ENCODE measurements at places on chromosomes 4 and X.

GRCh38 chrX:38514016-38514854 lies 47.1 kb upstream of the TSPAN7 start:
- no peak for DNase-seq

- DNase-seq: no peak
Observed at GRCh38 chr4:165992283-165992682, 119.2 kb downstream of the TLL1 start.

- no peak for DNase-seq
Observed at GRCh38 chrX:150362599-150363481, at the start of gene MAMLD1. Gene MAMLD1, plus strand, starts transcription at chrX:150363317. Its CDS starts 82,200 bp downstream, at chrX:150445517.

- no peak for DNase-seq
Observed at GRCh38 chrX:2301901-2302300, 198.9 kb downstream of the DHRSX start.

GRCh38 chr4:8403173-8403753 lies 37.3 kb downstream of the ACOX3 start:
- peak; percentile 32 for DNase-seq

- no peak for DNase-seq
Observed at GRCh38 chr4:78645853-78646757, 94.5 kb downstream of the ANXA3 start.

DNA sequence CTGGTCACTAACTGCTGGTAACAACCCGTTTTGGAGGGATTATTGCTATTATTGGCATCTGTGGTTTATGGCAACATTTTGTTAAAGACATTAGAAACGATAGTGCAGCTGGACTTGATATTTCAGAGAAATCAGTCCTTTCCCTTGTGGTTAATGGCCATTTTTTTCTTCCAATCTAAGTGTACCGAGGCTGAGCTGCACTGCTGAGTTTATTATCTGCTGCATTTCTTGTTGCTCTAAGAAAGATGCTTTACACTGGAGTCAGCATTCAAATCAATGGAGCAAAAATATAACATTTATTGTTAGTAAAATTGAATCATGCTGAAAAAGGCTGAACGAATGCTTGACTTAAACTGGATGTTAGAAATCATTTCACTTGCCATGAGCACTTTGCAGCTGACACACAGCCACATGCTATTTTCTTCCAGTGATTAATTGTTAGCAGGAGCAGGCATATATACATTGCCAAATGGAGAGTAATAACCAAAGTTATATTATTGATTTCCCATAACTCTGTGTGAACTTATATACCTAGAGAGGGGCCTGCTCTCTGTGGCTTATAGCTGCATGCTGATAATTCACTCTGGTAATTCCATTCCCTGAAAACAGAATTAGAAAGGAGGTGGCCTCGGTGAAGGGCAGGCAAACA lies 66.5 kb upstream of the TTC29 start:
- DNase-seq: no peak

- no peak for DNase-seq
Observed at GRCh38 chrX:9610771-9611392, 146.0 kb downstream of the TBL1X start.

DNA sequence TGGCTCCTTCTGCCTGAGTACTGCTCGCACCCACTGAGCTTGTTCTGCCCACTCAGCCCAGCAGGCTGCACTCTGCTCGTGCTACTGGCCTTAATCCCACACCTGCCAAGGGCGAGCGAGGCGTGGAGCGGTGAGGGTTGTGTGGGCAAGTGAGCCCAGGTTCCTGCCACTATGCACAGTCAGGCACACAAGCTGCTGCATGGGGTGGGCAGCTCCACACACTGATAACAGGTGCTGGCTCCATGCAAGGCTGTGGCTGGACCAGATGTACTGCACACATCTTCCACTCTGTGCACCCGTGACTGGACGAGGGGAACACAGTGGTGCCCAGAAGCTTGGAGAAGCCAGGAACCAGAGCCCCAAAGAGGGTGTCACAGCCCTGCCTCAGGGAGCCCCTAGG lies 184.3 kb upstream of the NUDT6 start:
- no peak for DNase-seq

GRCh38 chrX:133869270-133869669 lies 116.1 kb downstream of the GPC3 start:
- DNase-seq: no peak

DNA sequence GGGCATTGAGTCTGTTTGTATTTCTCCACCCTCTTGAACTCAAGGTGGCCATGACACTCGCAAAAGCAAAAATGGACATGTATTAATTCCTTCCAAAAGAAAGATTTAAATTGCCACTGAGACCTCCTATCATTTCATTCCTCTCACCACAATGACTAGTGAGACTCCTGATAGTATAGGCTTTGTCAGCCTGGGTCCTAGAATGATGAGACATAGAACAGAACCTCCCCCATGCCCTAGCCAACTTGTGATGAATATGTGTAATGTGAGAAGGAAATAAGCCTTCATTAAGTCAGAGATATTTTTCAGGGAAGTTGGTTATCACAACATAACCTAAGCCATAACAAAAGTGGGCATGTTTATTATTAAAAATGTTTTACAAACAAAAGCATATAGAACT lies 62.5 kb downstream of the ASB9 start:
- DNase-seq: no peak

DNA sequence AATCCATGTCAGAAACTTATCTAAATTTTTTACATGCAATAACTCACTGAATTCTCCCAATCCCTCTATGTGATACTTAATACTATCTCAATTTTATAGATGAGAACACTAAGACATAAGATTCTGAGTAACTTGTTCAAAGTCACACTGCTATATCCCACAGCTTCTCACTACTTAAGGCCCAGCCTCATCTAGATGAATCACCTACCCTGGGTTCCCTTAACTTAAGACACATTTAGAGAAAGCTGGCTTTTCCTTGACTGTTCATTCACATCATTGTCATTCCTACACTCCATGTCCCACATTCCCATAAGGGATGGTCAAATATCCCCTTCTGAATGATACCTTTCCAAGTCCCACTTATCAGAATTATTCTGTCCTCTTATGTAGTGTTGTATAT lies 21.0 kb downstream of the TNIP3 start:
- no peak for DNase-seq

DNA sequence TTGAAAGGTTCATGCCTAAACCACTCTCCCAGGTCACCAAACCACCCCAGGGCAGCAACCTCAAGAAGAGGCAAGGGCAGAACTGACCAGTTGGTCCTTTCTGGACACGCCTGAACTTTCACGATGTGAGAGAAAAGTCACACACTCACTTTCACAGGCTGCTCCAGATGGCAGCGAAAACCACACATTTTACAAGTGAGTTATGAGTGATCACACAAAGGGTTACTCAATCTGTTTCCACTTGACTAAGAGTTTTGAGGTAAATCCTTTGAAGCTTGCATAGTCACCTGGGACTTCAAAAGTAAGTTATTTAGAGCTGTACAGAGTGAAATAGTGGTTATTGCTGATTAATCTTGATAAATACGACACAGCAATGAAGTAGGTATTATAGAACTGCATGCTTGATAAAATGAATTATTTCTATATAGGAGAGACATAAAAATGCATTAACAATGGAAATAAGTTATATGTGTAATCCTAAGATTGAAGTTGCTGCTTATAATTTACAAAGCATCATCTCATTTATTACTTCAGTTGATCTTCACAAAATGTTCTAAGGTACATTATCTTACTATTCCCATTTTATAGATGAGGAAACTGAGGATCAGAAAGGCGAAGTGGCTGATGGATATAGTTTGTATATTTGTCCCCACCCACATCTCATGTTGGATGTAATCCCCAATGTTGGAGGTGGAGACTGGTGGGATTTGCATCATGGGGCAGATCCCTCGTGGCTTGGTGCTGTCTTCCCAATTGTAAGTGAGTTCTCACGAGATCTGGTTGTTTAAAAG lies 103.0 kb upstream of the KLF3 start:
- DNase-seq: no peak

- no peak for DNase-seq
Observed at GRCh38 chrX:12878536-12878935, 11.7 kb downstream of the TLR7 start.

GRCh38 chrX:128518508-128518907 lies 466.3 kb upstream of the ACTRT1 start:
- no peak for DNase-seq

DNA sequence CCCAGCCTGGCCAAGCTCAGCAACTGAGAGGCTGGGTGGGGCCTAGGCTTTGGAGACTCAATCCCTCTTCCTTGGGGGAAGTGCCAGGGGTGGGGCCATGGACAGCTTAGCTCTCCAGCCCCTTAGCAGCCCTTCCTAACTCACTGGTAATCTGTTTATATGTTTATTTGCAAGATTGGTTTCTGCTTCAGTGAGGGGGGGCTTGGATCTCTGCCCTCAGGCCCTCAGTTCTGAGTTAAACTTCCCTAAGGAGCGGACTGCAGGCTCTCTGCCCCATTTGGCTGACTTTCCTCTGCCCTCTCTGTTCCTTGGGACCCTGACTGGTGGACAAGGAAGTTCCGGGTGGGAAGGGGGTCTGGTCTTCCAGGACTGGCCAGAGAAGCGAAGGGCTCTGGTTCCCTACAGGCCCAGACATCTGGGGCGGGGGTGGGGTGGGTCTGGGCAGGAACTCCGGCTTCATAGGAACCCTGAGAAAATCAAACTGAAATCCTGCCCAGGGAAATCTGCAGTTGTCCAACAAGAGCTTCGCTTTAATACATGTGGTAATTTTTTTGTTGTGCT lies 51.4 kb downstream of the NALF2 start:
- DNase-seq: no peak

GRCh38 chr4:11512871-11513270 lies 84.2 kb upstream of the HS3ST1 start:
- no peak for DNase-seq

GRCh38 chr4:41203841-41204240 lies 10.5 kb downstream of the APBB2 start:
- DNase-seq: no peak

- DNase-seq: no peak
Observed at GRCh38 chrX:39966176-39966575, 131.6 kb downstream of the BCOR start.

GRCh38 chr4:33696041-33696440 lies 2548.3 kb downstream of the ARAP2 start:
- DNase-seq: no peak

GRCh38 chr4:176256921-176257320 lies 12.1 kb downstream of the ASB5 start:
- no peak for DNase-seq

- no peak for DNase-seq
Observed at GRCh38 chr4:129455482-129455881, 359.5 kb downstream of the C4orf33 start.

DNA sequence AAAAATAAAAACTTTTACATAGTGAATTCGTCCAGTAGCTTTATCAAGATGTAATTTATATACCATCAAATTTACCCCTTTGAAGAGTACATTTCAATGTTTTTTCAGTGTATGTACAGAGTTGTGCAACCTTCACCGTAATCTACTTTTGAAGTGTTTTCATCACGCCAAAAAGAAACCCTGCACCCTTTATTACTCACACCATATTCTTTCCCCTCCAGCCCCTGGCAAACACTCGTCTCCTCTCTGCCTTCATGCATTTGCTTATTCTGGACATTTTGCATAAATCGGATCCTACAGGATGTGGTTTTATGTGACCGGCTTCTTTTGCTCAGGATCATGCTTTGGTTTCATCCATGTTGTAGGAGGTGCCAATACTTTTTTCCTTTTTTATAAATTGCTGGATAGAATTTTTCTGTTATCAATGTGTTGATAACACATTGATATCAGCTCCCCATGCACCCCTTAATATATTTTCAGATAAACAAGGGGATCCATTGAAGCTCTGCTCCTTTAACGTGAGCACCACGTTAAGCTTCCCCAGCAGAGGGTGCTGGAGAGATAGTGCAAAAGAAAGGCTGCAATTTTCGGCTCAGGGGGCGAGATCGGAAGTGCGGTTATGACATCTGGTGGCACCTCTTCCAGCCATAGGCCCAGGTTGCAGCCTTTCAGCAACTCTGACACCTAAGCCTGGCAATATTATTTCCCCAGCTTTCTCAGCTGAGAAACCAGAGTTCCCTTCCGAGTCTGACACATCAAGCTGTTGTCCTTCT lies 100.1 kb upstream of the VCX3B start:
- DNase-seq: no peak

DNA sequence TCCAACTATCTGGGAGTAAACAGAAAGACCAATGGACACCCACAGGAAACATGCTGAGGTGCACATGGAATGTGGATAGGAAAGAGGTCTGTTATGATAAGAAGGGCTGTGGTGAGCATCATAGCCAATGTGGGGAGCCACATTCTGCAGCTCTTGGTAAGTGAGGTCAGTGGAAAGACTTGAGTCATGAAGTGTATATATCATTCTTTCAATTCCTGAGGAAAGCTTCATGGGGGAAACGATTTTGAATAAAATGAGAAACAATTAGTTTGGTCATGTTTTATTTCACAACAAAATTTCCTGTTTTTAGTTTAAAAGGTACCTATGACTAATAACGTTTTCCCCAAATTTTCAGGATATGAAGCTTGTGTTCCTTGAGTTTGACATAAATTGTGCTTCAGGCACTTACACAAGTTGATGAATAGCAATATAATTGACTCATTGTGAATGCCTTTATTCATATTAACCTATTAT lies 41.4 kb upstream of the RASSF6 start:
- DNase-seq: no peak

DNA sequence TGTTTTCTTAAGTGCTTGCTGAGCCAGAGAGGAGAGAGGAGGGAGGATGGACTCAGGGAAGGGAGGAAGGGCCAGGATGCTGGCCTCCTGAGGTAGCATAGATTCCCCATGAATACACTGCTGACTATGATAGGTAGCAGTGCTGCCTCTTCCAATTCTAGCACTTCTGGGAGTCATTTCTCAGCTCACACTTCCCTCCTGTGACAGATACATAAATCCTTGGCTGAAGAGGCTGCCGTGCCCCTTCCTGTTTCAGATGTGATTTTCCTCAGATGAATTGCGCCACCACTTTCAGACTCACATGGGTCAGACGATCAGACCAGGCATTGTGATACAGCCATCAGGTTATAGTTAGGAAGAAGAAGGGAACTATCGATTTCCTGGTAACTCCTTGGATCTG lies 22.4 kb downstream of the TSC22D3 start:
- DNase-seq: no peak

- no peak for DNase-seq
Observed at GRCh38 chr4:90071289-90072235, 55.6 kb upstream of the CCSER1 start.

GRCh38 chr4:120682981-120683380 lies 239.5 kb downstream of the PRDM5 start:
- no peak for DNase-seq

- DNase-seq: no peak
Observed at GRCh38 chr4:40702800-40703151, 47.0 kb upstream of the NSUN7 start.

GRCh38 chr4:27081675-27082586 lies 221.3 kb downstream of the STIM2 start:
- no peak for DNase-seq

DNA sequence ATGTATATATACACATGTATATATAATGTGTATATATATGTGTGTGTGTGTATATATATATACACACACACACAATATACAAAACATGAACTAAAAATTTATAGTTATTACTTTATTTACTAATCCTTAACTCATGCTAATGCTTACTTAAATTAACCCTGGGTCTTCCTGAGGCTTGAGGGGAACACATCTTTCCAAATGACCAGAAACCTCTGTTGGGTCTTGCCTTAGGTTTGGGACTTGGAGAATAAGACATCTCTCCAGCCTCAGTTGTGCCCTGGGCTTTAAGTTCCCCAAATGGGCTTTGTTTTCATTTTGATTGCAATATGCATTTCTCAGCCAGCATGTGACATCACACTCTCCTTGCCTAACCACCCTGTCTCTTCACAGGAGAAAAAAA lies 7.7 kb downstream of the GEMIN8 start:
- DNase-seq: no peak

GRCh38 chr4:111946800-111947199 lies 198.5 kb upstream of the FAM241A start:
- DNase-seq: no peak

- DNase-seq: no peak
Observed at GRCh38 chr4:71126719-71127118, 133.3 kb downstream of the DCK start.

Data from stimulated activated CD4-positive, alpha-beta T cell treated with anti-CD3 and anti-CD28 coated beads, Interleukin-1b, Interleukin-23, amount 100 ng/mL, for 4 hours (primary cell).